ENCODE measurements at places on chromosomes 7 and 10.

- no peak for DNase-seq
Measured at GRCh38 chr10:90872648-90873020, 860 bp downstream of the RPP30 start.

- no peak for DNase-seq
Measured at GRCh38 chr10:6232225-6232807, 29.6 kb downstream of the PFKFB3 start.

- DNase-seq: no peak
Measured at GRCh38 chr7:16739863-16740622, 13.5 kb upstream of the TSPAN13 start.

GRCh38 chr7:155450970-155451801 is 6.7 kb upstream of the EN2 start:
- DNase-seq: no peak

- no peak for DNase-seq
Measured at GRCh38 chr10:131728286-131729228, 172.3 kb upstream of the PPP2R2D start.

Data from activated T-helper 1 cell treated with Interleukin-2 at 50 U/mL for 16 hours (primary cell).